Amygdala (tissue), 56 donors: ENCODE measurements at places on chromosomes 13 and 19.

DNA sequence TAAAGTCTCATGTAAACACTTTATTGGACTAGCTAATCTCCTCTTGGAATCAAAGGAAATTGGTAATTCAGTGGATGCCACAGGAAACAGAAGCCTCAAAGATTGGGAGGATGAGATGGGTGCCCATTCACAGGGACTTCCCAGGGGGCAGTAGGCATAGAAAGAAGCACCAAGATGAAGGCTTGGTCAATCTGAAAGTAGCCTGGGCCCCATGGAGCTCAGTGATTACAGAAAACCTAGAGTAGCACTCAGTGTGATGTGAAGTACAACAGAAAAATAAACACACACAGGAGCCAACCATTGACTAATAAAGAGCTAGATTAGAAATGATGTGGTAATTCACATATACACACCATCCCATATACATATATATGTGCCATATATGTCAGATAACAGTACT lies 560.6 kb downstream of the TBC1D4 start:
- no peak for DNase-seq

DNA sequence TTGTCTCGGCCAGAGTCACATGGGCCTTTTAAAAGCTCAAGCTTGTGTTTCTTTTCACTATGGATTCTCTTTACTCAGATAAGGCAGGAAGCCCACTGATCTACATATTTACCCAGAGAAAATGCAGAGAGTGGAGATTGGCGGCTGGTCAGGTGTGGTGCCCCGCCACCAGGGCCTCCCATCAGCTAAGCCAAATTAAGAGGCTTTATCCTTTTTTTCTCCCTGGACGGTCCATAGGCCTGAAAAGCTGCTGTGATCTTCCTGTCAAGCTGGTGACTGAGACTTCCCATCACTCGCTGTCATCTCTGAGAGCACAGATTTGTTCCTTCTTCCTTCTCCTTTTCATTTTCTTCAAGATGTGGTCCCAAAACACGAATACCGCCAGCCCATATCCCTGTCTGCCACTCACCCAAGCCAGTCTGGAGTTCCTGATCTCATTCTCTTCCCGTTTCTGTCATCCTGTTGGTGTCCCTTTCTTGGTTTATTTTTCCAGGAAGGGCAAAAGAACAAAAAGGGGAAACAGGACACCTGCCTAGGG lies 1.9 kb downstream of the SAFB start:
- no peak for DNase-seq

DNA sequence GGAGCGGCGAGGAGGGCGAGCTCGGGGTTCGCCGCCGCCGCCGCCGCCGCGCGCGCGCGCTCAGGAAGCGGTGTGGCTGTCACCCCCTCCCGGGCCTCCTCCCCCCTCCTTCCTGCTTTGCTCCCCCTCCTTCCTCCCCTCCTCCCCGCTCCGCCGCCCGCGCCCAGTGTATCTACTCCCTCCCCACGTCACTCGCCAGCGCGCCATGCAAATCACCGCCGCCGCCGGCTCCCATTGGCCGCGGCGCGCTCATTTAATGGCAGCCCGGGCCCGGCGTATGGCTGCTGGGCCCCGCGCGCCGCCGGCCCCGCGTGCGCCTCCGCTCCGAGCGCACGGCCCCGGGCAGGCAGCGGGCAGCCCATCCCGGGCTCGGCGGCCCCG lies 335 bp upstream of the SOX1 start:
- DNase-seq: peak; percentile 68

GRCh38 chr13:88802886-88803285 lies 1131.7 kb downstream of the SLITRK5 start:
- DNase-seq: no peak

DNA sequence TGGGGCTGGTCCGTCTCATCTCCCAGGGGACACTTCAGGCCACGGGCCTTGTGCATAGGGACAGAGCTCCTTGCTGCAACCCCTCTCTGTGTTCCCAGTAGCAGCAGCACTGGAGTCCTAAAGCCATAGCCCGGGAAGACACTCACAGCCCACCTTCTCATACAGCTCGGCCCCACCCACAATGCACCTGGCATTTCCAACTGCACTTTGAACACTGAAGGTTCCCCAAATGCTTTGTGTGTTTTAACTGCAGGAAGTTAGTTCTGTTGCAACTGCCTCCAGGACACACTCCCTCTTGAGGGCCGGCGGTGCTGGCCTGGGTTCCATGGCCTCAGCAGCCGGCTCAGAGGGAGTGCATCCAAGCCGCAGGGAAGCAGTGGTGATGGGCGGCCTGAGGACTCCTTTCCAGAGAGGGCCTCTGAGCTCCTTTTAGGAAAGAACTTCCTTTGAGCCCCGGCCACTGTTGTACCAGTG lies 22.7 kb upstream of the TMEM255B start:
- no peak for DNase-seq

GRCh38 chr19:38285567-38285966 lies 18.5 kb upstream of the C19orf33 start:
- DNase-seq: no peak

DNA sequence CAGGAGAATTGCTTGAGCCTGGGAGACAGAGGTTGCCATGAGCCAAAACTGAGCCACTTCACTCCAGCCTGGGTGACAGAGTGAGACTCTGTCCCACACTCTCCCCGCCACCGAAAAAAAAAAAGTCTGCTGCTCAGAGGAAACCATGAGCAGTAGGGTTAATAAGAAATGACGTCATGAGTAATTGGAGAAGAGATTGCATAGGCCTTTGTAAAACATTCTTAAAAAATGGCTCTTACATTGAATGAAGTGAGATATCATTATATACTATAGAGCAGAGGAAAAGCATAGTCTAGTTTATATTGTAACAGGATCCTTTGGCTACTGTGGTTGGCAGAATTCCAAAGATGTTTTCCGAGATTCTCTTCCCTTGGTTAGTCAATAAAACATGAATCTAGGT lies 228.2 kb downstream of the PCDH20 start:
- no peak for DNase-seq

DNA sequence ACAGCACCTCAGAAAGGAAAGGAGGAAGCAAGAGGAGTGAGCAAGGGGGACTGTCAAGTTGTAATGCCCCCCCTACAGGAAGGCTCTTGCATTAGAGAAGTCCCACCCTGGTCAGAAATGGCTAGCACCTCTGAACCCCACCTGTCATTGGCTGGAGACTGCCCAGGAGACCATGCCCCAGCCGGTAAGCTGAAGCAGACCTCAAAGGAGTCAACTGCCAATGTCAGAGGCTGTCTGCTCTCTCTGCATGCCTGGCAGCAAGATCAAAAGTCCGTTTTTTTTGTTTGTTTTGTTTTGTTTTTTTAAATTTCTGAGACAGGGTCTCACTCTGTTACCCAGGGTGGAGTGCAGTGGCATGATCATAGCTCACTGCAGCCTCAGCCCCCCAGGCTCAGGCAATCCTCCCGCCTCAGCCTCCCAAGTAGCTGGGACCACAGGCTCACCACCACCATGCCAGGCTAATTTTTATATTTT lies 8.1 kb upstream of the BCL3 start:
- DNase-seq: no peak

DNA sequence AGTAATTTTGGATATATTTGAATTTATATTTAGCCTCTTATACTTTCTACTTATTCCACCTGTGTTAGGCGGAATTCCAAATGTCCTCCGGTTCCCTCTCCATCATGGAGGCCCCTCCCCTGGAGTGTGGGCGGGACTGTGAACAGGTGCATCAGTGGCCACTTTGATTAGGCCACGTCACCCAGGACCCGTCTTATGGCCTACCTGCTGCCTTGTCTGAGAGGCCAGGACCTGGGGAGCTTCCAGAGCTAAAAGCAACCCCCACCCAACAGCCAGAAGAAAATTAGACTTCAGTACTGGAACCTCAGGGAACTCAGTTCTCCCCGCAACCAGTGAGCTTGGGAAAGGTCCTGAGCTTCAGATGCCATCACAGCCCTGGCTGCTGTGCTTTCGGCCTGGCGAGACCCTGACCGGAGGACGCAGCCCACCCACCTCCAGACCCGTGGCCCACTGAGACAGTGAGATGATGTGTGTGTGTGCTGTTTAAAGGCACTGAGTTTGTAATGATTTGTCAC lies 200.2 kb upstream of the SOX1 start:
- no peak for DNase-seq

- DNase-seq: no peak
Observed at GRCh38 chr19:28949535-28949934, 263.4 kb downstream of the UQCRFS1 start.

DNA sequence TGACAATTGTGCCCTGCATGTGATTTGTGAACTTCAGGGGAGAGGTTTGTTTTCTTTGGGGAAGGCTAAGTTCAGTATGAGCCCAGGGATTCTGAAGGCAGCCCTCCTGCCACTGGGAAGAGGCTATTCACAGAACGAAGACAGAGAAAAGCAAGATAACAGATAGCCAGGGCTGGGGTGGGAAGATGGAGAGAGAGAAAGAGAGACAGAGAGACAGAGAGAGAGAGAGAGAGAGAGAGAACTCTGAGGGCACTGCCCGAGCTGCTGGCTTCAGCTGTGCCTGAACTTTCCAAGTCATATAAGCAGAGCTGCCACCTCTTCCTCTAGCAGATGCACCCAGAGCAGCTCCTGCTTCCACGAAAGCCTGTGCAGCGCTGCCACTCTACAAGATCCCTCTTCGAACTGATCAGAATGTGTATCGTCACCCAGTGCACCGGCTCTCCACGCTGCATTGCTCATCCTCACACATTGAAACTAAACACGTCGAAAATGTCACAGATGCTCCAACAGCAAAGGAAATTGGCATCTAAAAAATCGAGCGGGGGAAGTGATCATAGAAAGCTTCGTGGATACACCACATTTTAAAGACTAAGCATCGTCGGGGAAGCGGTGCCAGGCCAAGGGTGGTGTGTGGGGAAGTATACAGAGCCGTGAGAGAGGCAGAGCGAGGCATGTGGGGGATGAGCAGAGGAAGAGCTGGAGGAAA lies 81.8 kb upstream of the SIAH3 start:
- no peak for DNase-seq

GRCh38 chr13:32261567-32261966 lies 53.6 kb downstream of the ZAR1L start:
- DNase-seq: no peak

DNA sequence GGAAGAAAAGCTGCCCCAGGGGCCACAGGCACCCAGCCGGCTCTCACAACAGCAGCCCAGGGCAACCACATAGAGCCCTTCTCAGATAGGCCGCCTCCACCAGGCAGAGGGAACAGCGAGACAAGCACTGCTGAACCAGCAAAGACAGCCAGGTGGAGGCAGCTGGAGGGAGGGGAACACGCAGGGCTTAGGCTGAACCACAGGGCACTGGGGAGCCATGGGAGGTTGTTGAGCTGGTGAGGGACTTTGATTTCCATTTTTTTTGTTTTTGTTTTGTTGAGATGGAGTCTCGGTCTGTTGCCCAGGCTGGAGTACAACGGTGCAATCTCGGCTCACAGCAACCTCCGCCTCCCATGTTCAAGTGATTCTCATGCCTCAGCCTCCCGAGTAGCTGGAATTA lies 3.5 kb downstream of the GAMT start:
- DNase-seq: no peak

DNA sequence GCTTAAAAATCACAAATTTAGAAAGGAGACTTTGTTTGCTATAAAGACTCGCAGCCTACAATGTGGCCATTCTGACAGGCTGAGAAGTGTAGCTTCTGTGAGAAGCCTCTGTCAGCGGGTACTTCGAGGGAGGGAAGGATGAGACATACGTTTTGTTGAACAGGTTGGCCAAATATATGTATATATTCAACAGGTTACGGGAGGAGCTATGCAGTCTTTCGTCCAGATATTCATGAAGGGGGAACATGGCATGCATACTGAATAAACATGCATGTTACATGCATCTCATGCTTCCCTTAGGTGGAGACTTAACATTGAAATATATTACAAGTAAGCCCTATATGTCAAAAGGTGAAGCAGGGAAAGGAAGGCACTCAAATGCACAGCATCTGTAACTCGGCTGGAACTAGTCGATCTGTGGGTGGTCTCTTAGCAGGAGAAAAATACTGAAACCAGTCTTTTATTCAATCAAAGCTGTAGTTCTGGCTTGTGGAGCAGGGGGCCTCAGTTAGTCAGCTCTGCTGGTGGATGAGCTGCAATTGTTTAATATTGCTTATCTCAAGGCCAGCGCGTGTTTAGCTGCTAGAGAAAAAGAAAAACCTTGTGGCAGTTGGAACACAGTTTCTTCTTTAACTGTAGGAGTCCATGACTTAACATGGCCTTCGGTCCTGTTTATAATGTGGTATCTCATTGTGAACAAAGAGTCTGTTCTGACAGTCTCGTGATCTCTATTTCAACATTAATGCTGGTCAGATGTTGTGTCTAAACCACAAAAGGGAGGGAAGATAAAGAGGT lies 94.3 kb downstream of the FAM216B start:
- DNase-seq: no peak

GRCh38 chr19:13441810-13442512 lies 64.3 kb downstream of the CACNA1A start:
- no peak for DNase-seq

DNA sequence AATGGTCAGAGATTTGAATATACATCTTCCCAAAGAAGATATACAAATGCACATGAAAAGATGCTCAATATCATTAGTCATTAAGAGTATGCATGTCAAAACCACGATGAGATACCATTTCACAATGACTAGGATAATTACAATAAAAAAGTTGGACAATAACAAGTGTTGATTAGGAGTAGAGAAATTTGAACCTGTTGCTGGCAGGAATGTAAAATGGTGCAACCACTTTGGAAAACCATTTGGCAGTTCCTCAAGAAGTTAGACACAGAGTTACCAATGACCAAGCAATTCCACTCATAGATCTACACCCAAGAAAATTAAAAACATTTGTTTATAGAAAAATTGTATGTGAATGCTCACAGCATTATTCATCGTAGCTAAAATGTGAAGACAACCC lies 33.2 kb upstream of the STARD13 start:
- no peak for DNase-seq

- DNase-seq: no peak
Observed at GRCh38 chr13:67726979-67727378, 496.8 kb upstream of the PCDH9 start.

DNA sequence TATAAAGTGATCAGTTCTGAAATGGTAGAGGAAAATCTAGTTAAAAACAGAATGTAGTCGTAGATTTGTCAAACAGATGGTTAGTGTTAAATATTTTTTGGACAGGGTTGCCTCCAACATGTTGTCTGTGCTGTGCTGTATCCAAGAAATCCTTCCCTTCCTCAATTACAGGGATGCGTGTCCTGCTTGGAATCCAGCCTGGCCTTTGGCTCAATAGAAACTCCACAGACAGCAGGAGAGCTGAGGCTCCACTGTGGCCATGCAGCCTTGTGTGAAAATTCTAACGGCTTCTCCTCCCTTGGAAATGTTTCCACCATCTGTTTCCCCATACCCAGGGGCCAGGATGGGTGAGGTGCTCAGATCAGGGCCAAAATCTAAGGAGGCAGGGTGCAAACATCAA lies 67.7 kb upstream of the USP29 start:
- no peak for DNase-seq

DNA sequence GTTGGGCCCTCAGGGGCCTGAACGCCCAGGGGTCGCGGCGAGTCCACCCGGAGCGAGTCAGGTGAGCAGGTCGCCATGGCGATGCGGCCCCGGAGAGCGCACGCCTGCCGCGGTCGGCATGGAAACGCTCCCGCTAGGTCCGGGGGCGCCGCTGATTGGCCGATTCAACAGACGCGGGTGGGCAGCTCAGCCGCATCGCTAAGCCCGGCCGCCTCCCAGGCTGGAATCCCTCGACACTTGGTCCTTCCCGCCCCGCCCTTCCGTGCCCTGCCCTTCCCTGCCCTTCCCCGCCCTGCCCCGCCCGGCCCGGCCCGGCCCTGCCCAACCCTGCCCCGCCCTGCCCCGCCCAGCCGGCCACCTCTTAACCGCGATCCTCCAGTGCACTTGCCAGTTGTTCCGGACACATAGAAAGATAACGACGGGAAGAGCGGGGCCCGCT lies at the start of gene CCNA1:
CCNA1 (plus strand) TSS at position 390 of the 439 bp plus-strand sequence. CDS start 562 bp downstream, outside the sequence.
- DNase-seq: peak; percentile 52

GRCh38 chr19:45403781-45404556 lies 900 bp downstream of the PPP1R13L start:
- no peak for DNase-seq

- DNase-seq: no peak
Observed at GRCh38 chr19:1914826-1915341, 9.7 kb downstream of the ADAT3 start.
